ENCODE measurements at places on chromosomes 7 and 10.

DNA sequence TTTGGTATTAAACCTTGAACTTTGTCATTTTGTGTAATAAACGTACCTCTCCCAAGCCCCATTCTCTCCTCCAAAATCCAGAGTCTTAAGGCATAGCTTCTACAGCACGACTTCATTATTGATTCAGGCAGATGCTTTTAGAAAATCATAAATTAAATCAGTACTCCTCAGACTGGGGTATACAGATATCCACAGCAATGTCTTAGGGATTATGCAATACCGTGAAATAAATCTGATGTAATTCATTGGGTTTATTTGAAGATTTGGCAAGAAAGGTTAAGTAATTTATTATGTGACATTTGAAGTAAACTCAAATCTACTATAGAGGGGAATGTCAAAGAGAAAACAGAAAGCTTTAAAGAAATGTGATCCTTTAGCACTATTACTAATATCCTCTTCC lies 246.1 kb upstream of the PLXDC2 start:
- DNase-seq, result no peak

GRCh38 chr10:48501226-48501625 lies 103.6 kb downstream of the ARHGAP22 start:
- no peak for DNase-seq

GRCh38 chr7:92639966-92640365 lies 49.8 kb upstream of the FAM133B start:
- no peak for DNase-seq

GRCh38 chr7:117098457-117098856 lies 145.2 kb downstream of the ST7 start:
- no peak for DNase-seq

- no peak for DNase-seq
These were observed 427.7 kb downstream of the HTR7 start for GRCh38 chr10:90430186-90430585.

DNA sequence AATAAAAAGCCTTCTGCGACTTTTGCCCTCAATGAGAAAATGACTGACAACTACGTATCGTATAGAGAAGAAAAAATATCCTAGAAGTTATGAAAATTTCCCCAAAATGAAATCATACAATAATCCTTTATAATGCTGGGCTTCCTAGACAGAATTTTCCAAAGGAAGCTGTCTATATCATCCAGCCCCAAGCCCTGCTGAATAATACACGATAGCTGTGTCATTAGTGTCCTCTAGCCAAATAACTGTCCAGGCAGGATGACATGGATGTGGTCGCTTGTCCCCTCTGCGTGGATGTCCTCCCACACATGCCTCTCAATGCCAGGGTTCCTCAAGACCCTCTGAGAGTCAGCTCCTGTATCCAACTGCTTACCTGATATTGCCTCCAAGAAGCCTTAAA lies 61.7 kb upstream of the ECHDC3 start:
- DNase-seq, result no peak

All from renal pelvis (tissue), 12 donors.